Activated CD8-positive, alpha-beta memory T cell treated with anti-CD3 and anti-CD28 coated beads for 4 hours (primary cell): ENCODE measurements at places on chromosomes 2 and 18.

DNA sequence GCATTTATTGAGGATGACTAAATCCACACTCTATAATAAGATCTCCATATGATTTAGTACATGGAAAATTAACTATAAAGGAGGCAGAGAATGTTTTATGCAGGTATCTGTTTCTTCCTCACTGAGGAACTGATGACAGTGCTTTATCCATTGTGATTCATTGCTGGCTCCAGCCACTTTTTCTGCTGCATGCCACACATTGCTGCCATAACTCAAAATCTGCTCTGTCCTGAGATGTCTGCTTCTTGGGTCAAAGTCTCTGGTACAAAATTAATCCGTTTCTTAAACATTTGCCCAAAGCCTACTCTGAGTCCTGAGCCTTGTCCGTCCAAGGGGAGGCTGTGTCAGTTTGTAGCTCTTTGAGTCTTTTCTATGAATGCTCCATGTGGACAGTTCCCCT is 15.5 kb upstream of the ARHGAP28 start:
- no peak for DNase-seq

- no peak for DNase-seq
Observed at GRCh38 chr2:71596011-71596410, 142.7 kb downstream of the DYSF start.

GRCh38 chr2:211216221-211216620 is 659.8 kb downstream of the CPS1 start:
- DNase-seq = no peak

DNA sequence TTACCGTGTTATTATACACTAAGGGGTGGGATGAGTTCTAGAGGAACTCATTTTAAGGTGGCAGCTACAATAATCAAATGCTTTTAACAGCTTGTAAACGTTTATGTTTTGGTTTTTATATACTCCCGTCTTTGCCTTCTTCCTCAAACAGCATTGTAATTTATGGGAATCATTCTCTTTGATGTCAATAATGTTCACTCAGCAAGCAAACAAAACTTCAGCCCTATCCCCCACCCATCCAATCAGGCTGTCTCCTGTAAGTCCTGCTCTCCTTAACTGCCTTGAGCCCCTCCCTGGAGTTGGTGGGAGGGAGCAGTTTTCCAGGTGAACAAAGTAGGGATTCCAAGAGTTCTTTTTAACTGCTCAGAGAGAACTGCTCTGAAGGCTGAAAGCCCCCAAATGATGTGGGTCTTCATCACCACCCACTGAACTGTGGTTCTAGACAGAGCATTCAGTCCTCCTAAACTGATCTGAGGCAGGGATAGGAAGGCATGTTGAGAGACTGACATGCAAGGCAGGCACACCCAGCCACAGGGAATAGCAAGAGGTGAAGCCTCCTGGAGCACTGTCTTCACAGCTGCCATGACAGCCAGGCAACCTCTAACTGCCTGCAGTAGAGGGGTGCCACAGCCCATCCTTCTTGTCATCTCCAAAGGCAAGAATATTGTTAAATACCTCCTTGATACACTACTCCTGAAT is 17.5 kb downstream of the MYO5B start:
- DNase-seq = no peak

- DNase-seq = no peak
Observed at GRCh38 chr2:58968885-58969284, 727.8 kb upstream of the FANCL start.

- DNase-seq = no peak
Observed at GRCh38 chr2:54038835-54039234, 68.0 kb upstream of the PSME4 start.

DNA sequence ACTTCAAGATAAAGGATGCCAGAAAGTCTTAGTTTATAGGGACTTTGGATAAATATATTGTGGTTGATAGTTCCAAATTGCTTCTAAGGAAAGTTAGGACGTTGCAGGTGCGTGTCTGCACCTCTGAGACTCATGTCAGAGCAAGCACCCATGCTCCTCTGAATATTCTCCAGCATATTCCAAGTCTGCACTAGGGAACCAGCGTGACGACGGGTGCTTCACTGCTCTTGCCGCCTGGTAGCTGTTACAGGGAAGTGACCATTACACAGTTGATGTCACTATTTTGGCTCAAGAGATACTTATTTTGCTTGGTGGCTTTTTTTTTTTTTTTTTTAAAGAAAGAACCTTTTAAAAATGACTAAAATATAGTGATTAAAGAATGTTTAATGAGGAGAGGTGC is 35.6 kb downstream of the GATA6 start:
- no peak for DNase-seq

- DNase-seq = no peak
Observed at GRCh38 chr2:143903172-143903856, 616.6 kb downstream of the ZEB2 start.

DNA sequence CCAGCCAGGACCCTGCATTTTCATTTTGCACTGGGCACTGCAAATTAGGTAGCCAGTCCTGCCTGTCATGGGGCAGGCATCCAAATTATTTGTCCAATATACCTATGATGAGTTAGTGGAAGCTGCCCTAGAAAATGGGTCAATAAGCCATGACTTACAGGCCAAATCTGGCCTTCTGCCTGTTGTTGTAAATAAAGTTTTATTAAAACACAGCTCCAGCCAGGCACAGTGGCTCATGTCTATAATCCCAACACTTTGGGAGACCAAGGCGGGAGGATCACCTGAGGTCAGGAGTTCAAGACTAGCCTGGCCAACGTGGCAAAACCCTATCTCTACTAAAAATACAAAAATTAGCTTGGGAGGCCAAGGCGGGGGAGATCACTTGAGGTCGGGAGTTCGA is 8.3 kb downstream of the AP1S3 start:
- DNase-seq = no peak

GRCh38 chr2:237290261-237290660 is 123.7 kb downstream of the COL6A3 start:
- no peak for DNase-seq

GRCh38 chr2:62219407-62220159 is 23.7 kb downstream of the B3GNT2 start:
- DNase-seq = no peak

DNA sequence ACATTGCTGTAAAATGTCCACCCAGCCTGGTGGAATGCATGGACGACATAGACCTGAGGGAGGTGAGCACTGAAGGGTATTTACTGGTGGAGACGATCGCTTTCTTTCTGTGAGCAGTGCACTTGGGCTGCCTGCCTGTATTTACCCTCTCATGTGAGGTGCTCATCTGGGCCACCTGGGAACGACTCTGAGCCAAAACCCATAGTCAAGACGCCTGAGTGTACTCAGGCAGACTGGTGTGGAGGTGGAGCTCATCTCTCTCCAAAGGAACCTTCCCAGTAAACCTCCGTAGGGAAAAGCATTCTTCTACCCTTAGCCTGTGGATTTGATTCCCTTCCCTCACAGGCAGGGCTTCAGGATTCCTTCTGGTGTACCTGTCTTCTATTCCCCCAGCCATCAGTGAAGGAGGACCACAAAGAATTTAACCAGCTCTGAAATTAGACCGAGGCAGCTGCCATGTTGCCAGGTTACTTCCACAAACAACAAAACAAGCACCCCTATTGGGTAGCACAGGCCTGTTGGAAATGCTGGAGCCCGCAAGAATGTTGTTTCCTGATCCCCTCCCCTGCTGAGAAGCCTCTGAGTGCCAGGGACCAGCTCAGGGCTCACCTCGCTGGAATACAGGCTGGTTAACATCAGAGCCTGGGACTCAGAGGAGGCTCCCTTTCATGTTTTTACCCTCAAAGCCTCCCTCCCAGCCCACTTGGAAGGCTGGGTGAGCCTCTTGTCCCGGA is 47.5 kb upstream of the TXNDC2 start:
- no peak for DNase-seq

- DNase-seq = no peak
Observed at GRCh38 chr18:36737316-36737715, 91.5 kb downstream of the TPGS2 start.

DNA sequence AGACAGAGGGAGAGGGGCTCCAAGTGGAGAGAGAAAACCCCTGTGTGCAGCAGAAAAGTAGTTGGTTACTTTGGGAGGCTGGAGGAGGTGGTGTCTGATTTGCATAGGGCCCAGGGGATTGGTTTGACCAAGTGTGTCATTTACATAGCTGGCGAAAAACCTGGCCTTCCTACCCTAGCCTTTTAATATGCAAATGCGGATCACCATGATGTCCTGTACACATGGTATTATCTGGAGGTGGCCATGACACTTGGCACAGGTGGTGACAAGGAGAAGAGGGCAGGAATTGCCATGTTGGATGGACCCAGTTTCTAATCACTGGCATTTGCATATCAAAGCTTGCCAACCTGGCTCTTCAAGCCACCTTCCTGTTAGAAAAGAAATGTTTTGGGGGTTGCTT is 120.8 kb upstream of the CHAC2 start:
- DNase-seq = no peak

DNA sequence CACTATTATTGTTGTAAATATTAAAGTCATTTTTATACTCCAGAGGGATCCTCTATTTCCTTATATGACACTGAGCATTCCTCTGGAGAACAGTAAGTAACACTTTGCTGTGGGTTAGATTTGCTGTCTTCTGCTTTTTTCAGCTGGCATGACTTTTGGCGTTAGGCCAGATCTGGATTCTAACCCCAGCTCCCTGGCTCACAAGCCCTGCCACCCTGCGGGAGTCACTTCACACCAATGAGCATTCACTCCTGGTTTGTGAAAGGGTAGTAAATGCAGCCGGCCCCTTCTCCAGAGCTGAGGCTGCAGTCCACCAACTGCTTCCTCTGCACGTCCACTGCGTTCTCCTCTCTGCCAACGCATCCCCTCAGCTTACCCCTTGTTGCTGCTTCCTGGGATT is 373.8 kb upstream of the RAB6C start:
- DNase-seq = no peak

GRCh38 chr2:181784556-181784955 is 104.2 kb upstream of the NEUROD1 start:
- no peak for DNase-seq

DNA sequence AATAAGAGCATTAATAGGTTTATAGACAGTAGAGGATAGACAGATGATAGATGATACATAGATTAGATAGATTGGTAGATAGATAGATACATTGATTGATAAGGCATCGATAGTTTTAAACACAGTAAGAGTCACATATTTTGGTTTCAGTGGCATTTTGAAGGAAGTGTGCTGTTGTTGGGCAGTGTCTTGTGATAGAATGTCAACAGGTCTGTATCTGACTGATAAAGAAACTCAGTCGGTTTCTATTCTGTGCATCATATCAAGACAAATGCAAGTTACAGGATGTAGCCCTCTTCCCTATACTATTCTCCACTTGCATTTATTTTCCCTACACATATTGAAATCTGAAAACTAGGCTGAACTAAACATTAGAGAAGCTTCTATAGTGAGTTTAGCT is 1229.0 kb upstream of the ZEB2 start:
- DNase-seq = no peak

GRCh38 chr2:182088681-182089320 is 103.1 kb downstream of the PPP1R1C start:
- DNase-seq = no peak

DNA sequence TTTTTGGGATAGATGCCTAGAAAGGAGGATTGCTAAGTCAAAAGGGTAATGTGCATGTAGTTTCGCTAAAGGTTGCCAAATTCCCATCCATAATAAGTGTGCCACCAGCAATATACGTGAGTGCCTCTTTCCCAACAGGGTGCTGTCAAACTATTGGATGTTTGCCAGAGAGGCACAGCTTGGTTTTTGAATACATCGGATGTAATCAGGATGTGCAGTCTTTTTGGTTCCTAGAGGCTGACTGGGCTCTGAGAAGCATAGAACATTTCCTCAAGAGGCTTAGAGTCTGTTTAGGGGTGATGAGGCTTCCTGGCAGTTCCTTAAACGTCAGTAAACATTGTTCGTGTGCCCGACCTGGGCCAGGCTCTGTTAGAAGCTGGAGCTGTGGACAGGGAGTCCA is 28.0 kb downstream of the AGAP1 start:
- no peak for DNase-seq

DNA sequence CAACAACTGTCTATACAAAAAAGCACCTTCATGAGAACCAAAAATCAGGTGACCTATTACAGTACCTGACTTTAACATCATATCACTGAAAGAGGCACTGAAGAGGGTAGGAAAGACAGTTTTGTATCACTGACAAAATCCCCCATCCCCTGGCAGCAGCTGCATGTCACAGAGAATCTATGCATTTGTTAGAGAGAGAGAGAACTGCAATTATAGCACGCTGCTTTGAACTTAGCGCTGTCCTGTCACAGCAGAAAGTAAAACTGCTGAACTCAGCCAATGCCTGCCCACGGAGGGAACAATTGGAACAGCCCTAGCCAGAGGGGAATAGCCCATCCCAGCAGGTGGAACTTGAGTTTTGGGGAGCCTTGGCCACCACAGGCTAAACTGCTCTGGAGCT is 75.1 kb upstream of the NOL4 start:
- no peak for DNase-seq

DNA sequence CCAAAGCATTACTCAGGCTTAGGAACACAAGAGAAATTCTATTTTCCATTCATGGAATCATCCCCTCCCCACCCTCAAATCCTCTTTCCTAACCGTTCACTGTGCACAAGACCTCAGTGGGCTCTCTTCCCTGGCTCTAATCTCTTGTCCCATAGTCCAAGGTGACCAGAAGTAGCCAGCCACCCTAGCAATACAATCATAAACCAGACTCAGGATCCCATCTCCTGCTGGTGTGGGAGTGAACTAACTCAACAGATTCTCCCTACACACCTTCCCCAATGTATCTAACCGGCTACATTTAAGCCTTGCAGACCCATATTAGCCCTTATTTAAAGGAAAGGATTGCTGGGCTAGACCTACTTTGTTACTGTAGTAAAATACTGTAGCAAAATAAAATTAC is 45.5 kb downstream of the HNRNPLL start:
- DNase-seq = no peak

- DNase-seq = no peak
Observed at GRCh38 chr2:96107708-96108065, 8.7 kb downstream of the ADRA2B start.

- no peak for DNase-seq
Observed at GRCh38 chr18:33583901-33584300, 5.9 kb downstream of the ASXL3 start.

- no peak for DNase-seq
Observed at GRCh38 chr18:48084858-48085257, 154.4 kb upstream of the SMAD2 start.

DNA sequence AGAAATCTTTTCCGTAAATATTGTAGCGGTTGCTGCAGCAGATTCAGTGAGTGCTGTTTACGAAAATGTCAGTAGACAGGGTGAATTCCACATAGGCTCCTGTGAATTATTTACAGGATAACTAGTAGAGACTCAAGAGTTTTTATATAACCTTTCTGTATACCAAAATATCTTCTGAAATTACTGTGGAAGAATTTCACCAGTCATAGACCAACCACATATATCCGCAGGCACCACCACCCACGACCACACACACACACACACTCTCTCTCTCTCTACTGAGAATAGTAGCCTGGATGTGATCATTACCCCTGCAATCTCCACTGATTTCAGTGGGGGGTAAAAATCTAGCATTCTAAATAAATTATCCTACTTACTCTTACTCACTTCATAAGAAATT is 341.8 kb downstream of the RBM43 start:
- no peak for DNase-seq

DNA sequence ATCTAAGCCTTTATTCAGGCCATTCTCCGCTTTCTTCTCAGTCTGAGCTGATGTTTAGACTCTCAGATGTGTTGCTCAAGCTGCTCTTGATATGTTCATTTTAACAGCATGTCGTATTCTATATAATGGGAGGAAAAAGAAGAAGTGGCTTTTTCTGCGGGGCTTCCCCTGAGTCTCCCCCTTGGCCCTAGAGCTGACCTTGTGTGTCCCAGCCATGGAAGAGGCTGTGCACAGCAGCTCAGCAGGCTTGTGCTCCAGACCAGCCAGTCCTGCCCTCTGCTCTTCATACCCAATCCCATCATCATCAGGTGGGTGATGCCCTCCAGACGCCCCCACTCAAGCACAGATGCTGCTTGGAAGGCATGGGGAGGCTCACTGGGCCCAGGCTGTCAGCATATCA is 155.1 kb upstream of the CELF4 start:
- DNase-seq = no peak
